Activated CD8-positive, alpha-beta memory T cell treated with anti-CD3 and anti-CD28 coated beads for 1 hour (primary cell): ENCODE measurements at places on chromosomes 5 and 9.

GRCh38 chr5:39599721-39600431 lies 175.1 kb upstream of the DAB2 start:
- DNase-seq, result no peak

- no peak for DNase-seq
Observed at GRCh38 chr5:39214912-39215709, 4.3 kb downstream of the FYB1 start.

- DNase-seq, result no peak
Observed at GRCh38 chr9:124768334-124768733, 2.8 kb downstream of the NR6A1 start.

DNA sequence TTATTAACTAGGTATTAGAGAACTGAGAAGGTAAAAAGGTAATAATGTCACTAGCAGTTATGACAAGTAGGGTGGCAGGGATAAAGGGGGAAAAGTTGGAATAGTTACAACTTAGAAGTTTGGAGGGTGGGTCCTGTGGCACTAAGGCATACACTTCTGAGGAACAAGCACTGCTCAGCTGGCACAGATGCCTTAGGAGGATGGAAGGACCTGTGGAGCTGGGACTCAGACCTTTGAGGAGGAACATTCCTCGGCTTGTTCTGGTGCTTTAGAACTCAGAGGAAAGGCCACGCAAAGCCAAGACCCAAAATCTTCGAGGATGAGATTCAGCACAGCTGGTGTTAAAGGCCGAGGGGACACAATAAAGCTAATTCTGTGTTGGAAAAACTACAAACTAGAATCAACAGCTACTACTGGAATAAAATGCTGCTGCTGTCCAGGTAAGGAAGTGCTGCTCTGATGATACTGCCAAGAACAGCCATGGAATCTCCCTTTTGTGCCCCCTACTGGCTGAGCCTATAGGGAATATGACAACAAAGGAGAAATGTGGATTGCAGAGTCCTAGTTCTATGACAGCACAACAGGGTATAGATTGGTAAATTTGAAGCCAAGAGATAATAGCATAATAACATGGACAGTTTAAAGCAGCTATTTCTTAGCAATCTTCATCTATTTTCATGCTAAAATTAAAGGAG lies 126.7 kb downstream of the SLC25A46 start:
- no peak for DNase-seq

DNA sequence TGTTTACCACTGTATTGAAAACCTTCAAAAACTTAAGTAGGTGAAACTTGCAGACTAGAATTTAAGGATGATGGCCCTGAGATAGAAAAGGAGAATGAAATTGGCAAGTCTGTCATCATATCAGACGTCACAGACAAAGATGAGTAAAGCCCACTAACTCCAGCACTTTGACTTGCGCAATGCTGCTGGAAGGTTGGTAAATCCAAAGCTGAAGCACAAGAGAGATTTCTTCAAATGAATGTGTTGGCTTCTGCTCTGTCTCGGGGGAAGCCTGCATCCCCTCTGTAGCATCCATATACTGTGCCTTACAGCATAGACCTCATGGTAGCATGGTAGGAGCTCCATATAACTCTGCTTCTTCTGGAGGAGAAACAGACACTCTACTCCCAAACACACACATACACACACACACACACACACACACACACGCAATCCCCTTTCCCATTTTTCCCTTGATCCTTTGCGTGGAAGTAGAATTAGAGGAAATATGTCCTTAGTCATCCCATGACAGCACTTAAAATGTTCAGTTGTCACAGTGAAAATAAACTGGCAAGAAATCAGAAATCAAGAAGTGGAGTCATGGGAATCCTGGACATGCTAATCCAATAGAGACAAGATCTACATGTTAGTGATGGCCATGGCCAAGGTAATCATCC lies 241.5 kb downstream of the NR3C1 start:
- DNase-seq, result no peak

DNA sequence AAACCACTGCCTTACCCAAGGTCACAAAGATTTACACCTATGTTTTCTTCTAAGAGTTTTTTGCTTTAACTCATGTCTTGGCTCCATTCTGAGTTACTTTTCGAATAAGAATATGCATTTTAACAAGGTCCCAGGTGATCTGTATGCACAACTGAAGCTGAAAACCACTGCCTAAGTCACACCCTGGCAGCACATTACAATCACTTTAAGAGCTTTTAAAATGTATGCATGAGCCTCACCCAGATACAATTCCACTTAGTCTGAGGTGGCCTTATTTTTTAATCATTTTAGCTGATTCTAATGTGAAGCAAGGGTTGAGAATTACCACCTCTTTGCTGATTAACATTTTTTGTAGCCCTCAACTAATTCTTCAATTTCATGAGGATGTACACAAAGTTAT lies 29.5 kb downstream of the IDNK start:
- no peak for DNase-seq

DNA sequence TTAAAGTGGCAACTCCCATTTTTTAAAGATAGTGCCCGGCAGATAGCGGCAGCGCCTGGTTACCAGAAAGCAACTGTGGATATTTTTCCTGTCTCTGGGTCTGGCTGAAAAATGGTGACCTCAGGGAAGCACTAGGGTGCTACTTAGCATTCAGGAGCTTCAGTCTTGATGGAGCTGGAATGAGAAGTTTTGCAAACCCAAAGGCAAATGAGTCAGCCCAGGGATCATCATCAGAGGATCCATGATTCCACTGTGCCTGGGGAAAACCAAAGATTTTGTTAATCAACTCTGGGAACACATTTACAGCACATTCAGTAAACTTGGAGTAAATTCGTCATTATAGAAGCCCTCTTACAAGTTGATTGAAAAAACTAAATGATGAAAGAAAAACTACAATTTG lies 26.7 kb downstream of the F2R start:
- DNase-seq, result no peak

GRCh38 chr9:134214386-134214765 lies 50.0 kb upstream of the RNU6ATAC start:
- no peak for DNase-seq

- no peak for DNase-seq
Observed at GRCh38 chr5:6574111-6574510, 58.7 kb downstream of the NSUN2 start.

GRCh38 chr5:179886190-179886911 lies 21.3 kb downstream of the TBC1D9B start:
- DNase-seq, result no peak

- DNase-seq, result no peak
Observed at GRCh38 chr5:109035436-109035835, 287.7 kb downstream of the FER start.

DNA sequence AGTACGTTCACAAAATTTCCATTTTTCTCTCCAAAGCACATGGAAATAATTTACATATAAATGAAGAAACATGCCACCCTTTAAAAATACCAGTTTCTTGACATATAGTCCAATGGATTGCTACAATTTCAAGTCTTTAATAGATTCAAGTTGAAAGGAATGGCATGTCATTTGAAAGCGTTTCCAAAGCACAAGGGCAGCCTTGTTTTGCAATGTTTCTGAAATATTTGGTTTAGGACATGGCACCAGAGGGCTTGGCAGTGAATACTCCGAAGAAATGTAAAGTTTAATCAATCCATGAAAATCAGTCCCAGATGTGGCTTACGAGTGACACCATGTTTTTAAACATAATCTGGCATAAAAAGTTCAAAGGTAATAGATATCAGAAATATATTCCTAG lies 333.7 kb downstream of the PDE4D start:
- no peak for DNase-seq

- DNase-seq, result no peak
Observed at GRCh38 chr5:137348759-137349158, 150.4 kb downstream of the SPOCK1 start.

DNA sequence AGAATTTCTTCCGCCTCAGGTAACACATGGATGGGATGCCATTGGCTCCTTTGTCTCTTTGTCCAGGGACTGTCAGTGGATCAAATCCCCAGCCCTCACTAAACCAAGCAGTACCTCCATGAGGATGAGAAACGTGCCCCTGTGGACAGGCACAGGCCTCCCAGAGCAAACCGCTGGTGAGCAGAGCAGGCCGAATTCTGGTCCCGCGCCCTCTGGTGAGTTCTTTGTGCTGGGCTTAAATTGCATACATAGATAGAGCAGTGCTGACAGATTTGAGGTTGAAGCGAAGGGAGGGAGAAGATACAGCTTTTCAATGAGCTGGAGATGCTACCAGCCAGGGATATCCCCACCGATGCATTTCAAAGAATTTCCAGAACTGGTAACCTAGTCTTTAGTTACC lies 143.8 kb downstream of the HSD17B3 start:
- DNase-seq, result no peak

DNA sequence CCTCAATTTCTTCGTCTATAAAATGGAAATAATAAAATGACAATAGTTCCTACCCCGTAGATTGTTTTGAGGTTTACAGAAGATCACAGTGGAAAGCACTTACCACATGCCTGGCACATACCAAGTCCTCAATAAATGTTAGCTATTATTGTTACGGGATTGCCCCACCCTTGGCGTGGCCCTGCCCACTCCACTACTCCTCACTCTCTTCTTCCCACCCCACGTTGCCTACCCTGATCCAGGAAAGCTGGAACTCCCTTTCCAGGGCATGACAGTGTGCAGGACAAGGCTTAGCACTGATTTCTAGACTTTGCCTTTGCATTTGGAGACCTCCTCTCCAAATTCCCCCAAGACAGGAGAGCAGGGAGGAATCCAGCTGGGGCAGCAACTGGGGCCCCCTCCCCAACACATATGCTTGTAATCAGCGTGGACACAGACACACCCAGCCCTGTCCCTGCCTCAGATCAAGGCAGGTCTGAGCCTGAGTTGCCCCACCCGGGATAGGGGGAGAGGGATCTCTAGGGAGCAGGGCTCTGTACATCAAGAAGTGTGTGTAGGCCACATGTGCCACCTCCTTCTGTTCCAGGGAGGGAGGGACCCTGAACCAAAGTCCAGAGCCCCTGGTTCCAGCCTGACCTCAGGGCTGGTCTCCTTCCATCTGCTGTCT lies 6.7 kb downstream of the SLC4A9 start:
- no peak for DNase-seq

DNA sequence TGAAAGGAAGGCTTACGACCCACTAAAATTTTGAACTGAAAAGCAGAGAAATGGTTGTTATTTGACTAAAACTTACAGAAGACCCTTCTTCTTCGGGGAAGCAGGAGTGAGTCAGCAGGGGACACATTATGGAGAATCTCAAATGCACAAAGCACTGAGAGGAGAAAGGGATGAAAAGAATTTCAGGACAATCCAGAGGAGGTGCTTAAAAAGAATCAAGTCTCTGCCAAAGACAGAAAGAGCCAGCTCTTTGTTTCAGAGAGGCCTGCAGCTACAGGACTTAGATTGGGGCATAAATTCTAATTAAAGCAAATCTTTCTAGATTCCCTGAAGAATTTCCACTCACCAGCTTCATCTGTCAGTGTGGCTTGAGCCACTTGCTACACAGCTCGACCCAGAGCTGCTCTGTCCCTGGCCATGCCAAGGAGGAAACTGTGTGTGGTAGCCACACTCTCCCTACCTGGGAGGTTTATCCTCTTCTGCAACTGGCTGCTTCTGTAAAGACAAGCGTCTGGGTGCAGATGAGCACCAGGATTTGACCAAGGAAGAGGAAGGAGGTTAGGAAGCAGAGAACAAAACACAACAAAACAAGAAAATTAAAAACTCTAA lies 89.9 kb downstream of the SEMA5A start:
- no peak for DNase-seq

DNA sequence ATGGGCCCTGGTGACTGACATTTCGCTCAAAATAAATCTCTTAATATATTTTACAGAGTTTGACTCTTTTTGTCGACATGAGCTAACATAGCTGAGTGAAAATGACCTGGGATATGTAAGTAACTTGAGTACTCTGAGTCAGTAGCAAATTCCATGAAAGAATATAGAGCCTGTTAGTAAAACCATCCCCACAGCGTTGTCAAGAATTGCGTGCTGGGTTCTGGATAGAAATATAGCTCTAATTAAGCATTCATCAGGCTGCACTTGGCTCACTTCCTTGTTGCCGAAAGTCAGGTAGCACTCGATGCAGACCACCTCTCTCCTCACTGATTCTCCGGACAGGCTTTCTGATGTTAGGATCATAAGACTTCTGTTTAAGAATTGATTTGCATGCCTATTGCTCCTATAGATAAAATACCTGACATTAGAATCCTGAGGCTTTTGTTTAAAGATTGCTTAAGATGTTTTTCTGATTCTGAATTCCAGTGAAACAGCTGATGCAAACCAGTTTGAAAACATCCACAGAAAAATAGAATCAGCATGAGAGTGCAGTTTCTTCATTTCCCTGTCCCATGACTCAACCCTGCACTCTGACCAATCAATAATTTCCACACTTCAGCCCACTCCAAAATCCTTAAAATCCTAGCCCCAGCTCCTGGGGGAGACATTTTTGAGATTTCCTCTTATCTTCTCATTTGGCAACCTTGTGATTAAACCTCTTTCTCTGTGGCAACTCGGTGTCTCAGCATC lies 310.6 kb downstream of the DIRAS2 start:
- no peak for DNase-seq

DNA sequence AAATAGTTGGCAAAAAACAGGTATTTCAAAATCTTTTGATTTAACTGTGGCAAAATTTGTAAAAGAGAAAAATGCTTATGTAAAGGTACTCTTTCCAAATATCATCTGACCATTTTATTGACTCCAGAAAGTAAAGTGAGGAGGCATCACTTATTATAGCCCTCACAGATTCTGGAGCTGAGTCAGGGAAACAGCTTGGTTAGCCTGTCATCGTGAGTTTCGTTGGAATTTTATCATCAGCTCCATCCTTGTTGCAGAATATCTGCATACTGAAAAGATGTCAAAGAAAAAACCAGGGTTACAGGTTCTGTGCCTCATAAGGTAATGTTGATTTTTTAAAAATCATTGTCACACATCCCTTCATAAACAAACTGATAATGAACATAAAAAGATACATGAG lies 74.8 kb downstream of the CDH6 start:
- DNase-seq, result no peak

DNA sequence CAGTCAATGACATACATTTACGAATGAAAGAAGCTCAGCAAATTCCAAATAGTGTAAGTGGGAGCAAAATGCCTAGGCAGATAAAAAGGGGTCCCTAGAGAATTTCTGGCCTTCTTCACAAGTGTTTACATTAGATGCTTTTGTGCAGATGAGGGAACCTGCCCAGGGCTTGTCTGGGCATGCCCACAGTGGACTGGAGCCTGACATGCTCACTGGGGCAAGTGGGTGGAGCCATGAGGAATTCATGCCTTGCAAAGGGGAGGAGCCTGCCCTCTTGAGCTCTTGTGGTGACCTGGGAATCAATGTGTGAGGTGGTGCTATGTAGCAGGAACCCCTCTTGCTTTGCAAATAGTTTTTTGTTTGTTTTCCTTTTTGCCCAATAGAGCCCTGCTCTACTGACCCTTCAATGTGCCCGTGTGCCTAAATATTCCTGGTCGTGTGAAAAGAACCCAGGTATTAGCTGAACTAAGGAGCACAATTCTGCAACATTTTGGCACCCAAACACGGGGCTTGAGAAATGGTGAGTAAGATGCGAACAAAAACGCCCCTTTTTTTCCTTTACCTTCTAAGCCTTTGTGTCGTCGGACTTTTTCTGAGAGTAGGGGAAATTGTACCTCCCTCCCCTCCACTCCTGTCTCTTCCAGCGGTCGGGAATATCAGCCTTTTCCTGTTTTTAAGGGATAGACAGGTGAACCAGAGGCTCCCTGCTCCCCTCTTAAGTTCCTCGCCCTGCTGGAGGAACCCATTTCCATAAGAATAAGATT lies 433.8 kb upstream of the CDH9 start:
- no peak for DNase-seq

- no peak for DNase-seq
Observed at GRCh38 chr5:59798862-59799667, 94.5 kb downstream of the PDE4D start.
